Hematopoietic multipotent progenitor cell treated with erythropoietin and hydrocortisone succinate and interleukin-3 and kit ligand, for 6 days (in vitro differentiated cells): ENCODE measurements at places on chromosomes 7 and 10.
A peak's percentile ranks its signal among the peaks of the same experiment; 100 is the strongest.

DNA sequence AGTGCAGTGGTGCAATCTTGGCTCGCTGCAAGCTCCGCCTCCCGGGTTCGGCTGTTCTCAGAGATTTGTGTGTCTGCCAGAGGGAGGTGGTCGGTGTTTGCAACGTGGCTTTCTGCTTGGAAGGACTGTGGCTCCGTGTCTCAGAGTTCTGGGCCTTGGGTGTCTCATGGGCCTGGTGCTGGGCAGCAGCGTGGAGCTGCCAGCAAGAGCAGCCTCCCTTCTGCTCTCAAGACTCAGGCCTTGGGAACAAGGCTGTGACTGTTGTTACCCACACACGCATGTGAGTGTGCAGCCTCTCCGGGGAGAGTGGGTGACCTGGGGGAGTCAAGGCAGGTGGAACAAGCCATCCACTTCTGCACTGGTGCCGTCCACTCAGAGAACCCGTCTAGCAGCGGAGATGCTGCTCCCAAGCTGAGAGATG is 52.0 kb downstream of the VIPR2 start:
- DNase-seq: no peak

- no peak for DNase-seq
Observed at GRCh38 chr7:47638679-47639315, 56.9 kb upstream of the TNS3 start.

DNA sequence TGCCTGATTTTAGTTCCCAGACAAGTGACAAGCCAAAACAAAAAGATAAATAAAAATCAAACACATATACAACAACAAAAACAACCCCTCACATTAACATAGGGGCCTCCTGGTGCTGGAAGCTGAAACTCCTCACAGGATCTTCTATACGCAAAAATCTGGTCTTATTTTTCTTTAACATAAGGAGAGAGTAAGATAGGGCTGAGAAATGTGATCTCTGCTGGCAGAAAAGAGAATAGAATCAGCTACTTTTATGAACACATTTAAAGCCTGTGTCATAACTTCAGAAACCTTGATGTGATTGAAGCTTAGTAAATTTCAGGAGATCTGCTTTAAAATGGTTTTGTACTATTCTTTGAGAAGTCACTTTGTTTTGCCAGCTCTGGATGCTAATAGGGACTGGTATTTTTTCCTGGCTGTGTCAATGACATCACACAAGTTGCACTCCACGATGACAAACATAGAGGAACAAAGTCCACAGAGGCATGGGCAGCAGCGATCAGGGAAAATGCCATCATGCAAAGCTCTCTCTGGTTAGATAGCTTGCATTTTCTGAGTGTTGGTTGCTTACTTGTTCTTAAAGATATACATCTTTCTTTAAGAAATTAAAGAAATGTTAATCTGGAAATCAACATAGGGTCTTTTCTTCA is 176.6 kb upstream of the SP4 start:
- DNase-seq: no peak

GRCh38 chr10:47033541-47034270 is 122.5 kb downstream of the PTPN20 start:
- DNase-seq: no peak

GRCh38 chr7:116809636-116810266 is 52.6 kb upstream of the CAPZA2 start:
- peak; percentile 89 for DNase-seq

DNA sequence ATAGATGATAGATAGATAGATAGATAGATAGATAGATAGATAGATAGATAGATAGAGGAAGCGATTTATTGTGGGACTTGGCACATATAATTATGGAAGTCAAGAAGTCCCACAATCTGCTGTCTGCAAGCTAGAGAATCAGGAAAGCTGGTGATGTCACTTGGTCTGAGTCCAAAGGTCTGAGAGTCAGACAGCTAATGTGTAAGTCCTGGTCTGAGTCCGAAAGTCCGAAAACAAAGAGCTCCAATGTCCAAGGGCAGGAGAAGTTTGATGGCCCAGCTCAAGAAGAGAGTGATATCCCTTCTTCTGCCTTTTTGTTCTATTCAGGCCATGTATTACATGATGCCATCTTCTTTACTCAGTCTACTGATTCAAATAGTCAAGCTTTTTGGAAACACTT is 53.8 kb upstream of the TCF7L2 start:
- no peak for DNase-seq

GRCh38 chr10:19809481-19809880 is 6.8 kb upstream of the PLXDC2 start:
- DNase-seq: no peak
